Activated CD4-positive, alpha-beta memory T cell treated with anti-CD3 and anti-CD28 coated beads for 36 hours (primary cell): ENCODE measurements at places on chromosomes 2 and 18.

DNA sequence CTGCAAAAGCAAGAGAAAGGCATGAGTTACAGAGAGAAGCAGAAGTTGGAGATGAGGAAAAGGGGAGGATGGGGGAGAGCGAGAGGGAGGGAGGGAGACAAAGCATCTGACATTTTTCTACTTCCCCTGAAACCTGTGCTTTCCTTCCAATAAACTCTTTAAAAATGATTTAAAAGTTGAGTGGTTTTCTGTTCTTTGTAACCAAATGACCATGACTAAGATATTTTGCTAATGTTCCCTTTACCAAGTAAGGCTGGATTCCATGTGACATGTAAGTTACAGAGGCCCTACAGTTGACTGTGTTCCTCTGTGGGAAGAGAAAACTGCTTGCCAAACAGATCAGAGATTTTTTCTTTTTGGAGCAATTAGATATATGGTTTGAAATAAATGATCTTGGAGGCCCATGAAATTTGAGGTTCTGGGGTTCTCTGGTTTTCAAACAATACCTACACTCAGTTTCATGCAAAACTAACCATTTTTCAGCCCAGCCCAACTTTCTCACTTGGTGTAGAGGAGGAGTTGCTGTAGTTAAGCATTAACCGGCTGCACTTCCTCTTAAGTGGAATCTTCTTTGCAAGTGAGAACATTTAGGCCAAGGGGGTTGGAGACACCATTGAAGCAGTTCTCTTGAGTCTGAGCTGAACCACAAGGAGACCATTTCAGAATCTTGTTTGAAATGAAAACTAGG lies 34.5 kb downstream of the INSIG2 start:
- H3K4me1 ChIP-seq = no peaks in the 10 kb centered on the region
- no peak overlapping the region for H3K27ac ChIP-seq
- DNase-seq = no peak
- H3K36me3 ChIP-seq = peaks cover 2% of the 10 kb centered on the region

DNA sequence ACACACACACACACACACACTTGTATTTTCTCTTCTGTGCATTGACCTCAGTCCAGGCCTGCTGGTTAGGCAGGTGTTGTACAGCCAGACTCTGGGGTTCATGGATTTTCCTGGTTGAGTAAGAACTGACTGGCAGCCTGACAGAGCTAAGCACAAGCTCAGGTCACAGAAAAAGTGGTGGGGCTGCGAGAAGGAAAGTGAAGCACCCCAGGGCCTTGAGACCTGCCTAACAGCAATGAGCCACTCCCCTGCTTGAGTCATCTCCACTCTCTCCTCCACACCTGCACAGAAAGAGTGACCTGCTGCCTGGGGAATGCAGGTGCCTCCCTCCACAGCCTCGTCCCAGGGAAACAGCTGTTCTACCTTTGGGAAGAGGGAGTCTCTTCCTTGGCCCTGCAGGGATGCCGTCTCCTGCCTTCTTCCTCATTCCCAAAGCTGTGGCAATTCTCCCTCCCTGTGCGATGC lies 91.4 kb upstream of the LGALSL start:
- no peak for DNase-seq
- H3K36me3 ChIP-seq = no peaks in the 10 kb centered on the region
- H3K4me3 ChIP-seq = no peak overlapping the region
- H3K27me3 ChIP-seq = peaks cover 13% of the 10 kb centered on the region
- H3K4me1 ChIP-seq = peaks cover 4% of the 10 kb centered on the region
- H3K27ac ChIP-seq = no peak overlapping the region

DNA sequence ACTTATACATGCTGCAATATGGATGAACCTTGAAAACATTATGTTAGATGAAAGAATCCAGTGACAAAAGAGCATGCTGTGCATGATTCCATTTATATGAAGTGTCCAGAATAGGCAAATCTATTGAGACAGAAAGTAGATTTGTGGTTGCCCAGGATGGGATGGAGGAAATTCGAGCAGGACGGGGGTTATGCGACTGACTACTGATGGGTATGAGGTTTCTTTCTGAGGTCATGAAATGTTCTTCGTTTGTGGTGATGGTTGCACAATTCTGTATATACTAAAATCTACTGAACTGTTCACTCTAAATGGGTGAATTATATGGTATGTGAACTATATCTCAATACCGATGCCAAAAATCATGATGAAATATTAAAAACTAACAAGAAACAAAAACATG lies 18.9 kb upstream of the MTERF4 start:
- H3K27me3 ChIP-seq = no peaks in the 10 kb centered on the region
- DNase-seq = no peak
- peak overlapping the region; percentile 15 for H3K27ac ChIP-seq
- H3K36me3 ChIP-seq = peaks cover 56% of the 10 kb centered on the region

DNA sequence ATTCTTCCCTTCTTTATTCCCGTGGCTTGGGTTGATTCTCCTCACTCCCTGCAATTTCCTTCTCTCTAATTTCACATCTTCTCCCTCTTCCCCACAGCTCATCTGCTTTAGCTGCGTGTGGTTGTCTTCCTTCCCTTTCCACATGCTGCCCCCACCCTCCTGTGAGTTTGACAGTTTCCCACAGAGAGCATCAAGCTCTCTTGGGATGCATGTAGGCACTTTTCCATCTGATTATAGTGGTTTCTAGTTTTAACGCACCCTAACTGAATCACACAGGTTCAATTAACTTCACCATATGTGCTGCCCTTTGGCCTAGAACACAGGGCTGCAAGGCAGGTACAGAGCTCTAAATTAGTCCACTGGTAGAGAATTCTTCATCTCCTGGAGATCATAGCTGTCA lies 110.5 kb downstream of the TACR1 start:
- no peaks in the 10 kb centered on the region for H3K27me3 ChIP-seq
- no peak overlapping the region for H3K4me3 ChIP-seq

GRCh38 chr2:217835931-217836891 lies 166.6 kb downstream of the TNS1 start:
- no peak for DNase-seq
- H3K4me3 ChIP-seq = no peak overlapping the region
- no peaks in the 10 kb centered on the region for H3K36me3 ChIP-seq
- no peaks in the 10 kb centered on the region for H3K4me1 ChIP-seq
- H3K27me3 ChIP-seq = peaks cover 5% of the 10 kb centered on the region

DNA sequence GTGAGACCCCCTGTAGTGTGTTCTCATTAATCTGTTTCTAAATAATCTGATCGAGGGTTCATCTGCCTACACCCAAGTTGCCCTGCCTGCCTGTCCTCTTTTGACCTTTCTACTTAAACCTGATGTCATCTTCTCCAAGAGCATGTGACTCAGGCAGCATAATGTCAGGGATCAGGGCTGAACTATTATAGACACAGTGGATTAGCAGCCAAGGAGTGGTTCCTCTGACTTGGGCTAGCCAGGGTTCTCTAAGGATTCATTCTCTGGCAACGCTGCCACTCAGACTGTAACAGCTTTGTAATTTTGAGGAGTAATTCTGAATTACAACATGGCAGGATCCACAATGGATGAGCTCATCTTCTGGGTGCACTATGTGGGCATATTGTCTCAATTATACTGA lies 124.0 kb downstream of the MDH1 start:
- H3K27me3 ChIP-seq = peaks cover 3% of the 10 kb centered on the region
- H3K36me3 ChIP-seq = no peaks in the 10 kb centered on the region
- no peak overlapping the region for H3K4me3 ChIP-seq

GRCh38 chr2:160581448-160581847 lies 87.8 kb upstream of the RBMS1 start:
- H3K4me1 ChIP-seq = peaks cover 3% of the 10 kb centered on the region
- no peaks in the 10 kb centered on the region for H3K36me3 ChIP-seq
- DNase-seq = no peak
- no peaks in the 10 kb centered on the region for H3K27me3 ChIP-seq

DNA sequence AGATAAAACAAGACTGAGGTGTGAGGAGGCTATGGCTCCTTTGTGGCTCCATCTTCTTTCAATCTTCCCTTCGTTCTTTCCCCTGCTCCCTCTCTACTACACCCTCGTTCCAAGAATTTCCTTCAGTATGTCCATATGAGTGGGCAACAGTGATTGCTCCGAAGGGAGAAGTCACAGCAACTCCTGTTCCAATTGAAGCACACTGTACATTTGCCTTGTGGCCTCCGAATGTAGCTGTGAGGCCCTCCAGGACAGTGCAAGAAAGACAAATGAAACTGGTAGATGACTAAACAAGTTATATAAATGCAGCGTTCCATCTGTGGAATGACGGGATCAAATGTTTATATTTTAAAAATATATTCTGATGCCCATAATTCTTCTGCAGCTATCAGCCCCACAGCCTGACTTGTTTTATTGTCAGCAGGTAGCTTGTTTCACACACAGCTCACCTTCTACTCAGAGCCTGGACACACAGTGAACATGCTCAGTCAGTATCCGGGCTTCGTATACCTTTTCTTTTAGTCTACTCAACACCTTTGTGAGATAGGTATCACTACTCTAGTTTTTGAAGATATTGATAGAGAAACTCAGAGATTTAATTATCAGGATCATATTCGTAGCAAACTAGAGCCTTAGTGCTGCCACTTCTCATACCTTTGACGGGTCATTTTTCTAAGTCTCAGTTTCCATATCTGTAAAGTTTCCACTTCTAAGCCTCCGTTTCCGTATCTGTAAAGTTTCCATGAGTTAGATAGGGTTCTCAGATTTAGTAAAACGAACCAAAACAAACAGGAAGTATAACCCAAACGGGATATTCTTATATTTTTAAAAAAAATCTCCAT lies 216.7 kb upstream of the STON1 start:
- no peaks in the 10 kb centered on the region for H3K27me3 ChIP-seq
- peak overlapping the region; percentile 98 for H3K27ac ChIP-seq
- H3K4me1 ChIP-seq = peaks cover 25% of the 10 kb centered on the region

GRCh38 chr2:191226196-191226595 lies 19.0 kb upstream of the MYO1B start:
- H3K36me3 ChIP-seq = no peaks in the 10 kb centered on the region
- no peaks in the 10 kb centered on the region for H3K27me3 ChIP-seq
- no peak for DNase-seq
- no peak overlapping the region for H3K4me3 ChIP-seq
- H3K4me1 ChIP-seq = no peaks in the 10 kb centered on the region

- H3K27me3 ChIP-seq = peaks cover 5% of the 10 kb centered on the region
- H3K4me3 ChIP-seq = peak overlapping the region; percentile 21
- H3K36me3 ChIP-seq = peaks cover 4% of the 10 kb centered on the region
- H3K4me1 ChIP-seq = peaks cover 49% of the 10 kb centered on the region
- H3K27ac ChIP-seq = peak overlapping the region; percentile 63
Observed at GRCh38 chr2:160266037-160266551, 66.0 kb upstream of the ITGB6 start.

GRCh38 chr2:166419616-166419934 lies 43.8 kb upstream of the SCN9A start:
- H3K36me3 ChIP-seq = no peaks in the 10 kb centered on the region
- no peak overlapping the region for H3K27ac ChIP-seq
- H3K4me1 ChIP-seq = no peaks in the 10 kb centered on the region
- no peaks in the 10 kb centered on the region for H3K27me3 ChIP-seq
- DNase-seq = no peak

DNA sequence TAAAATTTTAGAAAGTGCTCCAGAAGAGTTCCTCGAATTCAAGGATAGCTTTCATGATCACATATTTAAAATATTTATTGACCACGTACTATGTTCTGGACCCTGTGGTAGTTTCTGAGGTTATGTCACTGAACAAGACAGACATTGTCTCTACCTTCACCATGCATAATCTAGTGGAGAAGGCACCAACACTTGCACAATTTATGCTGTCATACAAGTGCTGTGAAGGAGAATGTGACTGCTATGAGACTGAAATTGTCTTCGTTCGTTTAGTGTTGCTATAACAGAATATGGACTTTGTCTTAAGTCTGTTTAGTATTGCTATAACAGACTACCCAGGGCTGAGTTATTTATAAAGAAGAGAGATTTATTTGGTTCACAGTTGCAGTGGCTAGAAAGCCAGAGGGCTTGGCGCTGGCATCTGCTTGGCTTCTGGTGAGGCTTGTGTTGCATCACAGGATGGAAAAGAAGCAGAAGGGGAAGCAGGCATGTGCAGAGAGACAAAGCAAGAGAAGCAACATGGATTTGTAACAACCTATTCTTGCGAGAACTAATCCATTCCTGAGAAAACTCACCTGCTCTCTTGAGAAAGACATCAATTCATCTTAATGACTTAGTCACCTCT lies 50.0 kb upstream of the RFX8 start:
- H3K27me3 ChIP-seq = no peaks in the 10 kb centered on the region
- DNase-seq = no peak
- no peak overlapping the region for H3K4me3 ChIP-seq
- no peak overlapping the region for H3K27ac ChIP-seq
- no peaks in the 10 kb centered on the region for H3K36me3 ChIP-seq

GRCh38 chr2:99863236-99863902 lies 279.0 kb downstream of the AFF3 start:
- peaks cover 19% of the 10 kb centered on the region for H3K4me1 ChIP-seq
- no peak overlapping the region for H3K27ac ChIP-seq
- no peaks in the 10 kb centered on the region for H3K36me3 ChIP-seq
- no peaks in the 10 kb centered on the region for H3K27me3 ChIP-seq
- no peak for DNase-seq

GRCh38 chr18:1994471-1994870 lies 576.8 kb downstream of the METTL4 start:
- H3K4me3 ChIP-seq = no peak overlapping the region
- H3K36me3 ChIP-seq = no peaks in the 10 kb centered on the region
- DNase-seq = no peak
- peaks cover 1% of the 10 kb centered on the region for H3K27me3 ChIP-seq
- no peaks in the 10 kb centered on the region for H3K4me1 ChIP-seq

DNA sequence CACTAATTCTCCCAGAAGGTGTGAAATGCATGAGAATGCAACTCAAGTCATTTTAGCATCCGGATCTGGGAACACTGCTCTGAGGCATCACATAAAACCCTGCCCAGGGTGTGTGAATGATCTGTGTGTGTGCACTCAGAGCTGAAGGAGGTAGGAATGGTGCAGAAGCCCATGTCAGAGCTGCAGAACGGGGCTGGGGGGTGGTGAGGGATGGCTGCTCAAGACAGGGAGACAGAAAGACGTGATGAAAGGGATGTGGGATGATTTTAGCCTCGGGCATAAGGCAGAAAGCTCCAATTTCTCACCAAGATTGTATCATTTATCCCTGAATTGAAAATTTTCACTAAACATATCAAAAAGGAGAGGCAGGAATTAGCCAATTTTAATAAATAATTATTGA lies 369.1 kb downstream of the EIPR1 start:
- H3K36me3 ChIP-seq = no peaks in the 10 kb centered on the region
- no peak overlapping the region for H3K4me3 ChIP-seq
- no peak for DNase-seq
- no peak overlapping the region for H3K27ac ChIP-seq
- H3K4me1 ChIP-seq = no peaks in the 10 kb centered on the region
- peaks cover 27% of the 10 kb centered on the region for H3K27me3 ChIP-seq
